NCI-H1694 treated with DMSO at 0.1 percent for 48 hours (cell line): ENCODE measurements at places on chromosomes 2 and 18.

DNA sequence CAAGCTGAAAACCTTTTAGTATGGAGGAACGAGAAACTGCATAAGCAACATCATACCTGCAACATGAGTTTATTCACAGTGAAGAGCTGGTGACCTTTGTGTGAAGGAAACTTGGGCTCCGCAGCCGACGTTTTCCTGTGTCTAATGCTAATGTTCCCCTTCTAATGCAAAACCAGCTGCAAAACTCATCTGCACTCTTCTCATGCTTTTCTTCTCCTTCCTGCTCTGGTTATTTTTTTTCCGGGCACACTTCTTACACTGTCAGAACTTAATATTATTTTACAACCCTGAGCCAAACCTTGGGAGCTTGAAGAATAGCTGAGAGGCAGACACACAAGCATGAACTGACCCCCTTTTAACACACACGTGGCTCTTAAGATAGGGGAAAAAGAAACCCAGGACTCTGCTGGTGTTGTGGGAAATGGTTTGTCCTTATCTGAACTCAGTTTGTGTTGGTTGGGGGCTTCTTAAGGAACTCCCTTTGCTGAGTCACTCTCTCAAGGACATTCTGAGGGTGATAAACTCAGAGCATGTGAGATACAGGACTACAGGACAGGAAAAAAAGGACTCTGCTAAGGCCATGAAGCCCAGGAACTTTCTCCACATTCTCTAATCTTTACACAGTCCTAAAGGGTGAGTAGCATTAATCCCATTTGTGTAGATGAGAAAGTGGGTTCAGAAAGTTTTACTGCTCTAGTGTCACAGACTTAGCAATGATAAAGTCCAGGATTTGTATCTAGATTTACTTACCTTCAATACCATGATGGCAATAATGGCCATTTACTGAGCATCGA is 439.3 kb upstream of the TRIB2 start:
- no peak for DNase-seq

DNA sequence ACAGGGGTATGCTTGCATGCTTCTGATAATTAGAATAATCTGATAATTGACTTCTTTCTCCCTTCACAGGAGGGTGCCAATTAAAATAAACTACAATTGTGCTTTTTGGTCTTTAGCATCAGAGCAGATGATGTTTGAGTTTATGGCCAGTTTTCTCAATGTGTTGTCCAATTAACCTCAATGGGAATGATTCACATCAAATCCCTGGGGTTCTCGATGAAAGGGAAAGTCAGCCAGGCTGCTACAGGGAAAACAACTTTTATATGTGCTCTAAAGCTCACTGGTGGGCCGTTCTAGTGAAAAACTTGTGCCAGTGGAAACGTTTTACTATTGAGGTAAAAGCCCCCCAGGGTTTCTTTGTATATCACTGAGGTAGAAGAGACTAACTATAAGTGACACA is 887.3 kb upstream of the CRIM1 start:
- no peak for DNase-seq

DNA sequence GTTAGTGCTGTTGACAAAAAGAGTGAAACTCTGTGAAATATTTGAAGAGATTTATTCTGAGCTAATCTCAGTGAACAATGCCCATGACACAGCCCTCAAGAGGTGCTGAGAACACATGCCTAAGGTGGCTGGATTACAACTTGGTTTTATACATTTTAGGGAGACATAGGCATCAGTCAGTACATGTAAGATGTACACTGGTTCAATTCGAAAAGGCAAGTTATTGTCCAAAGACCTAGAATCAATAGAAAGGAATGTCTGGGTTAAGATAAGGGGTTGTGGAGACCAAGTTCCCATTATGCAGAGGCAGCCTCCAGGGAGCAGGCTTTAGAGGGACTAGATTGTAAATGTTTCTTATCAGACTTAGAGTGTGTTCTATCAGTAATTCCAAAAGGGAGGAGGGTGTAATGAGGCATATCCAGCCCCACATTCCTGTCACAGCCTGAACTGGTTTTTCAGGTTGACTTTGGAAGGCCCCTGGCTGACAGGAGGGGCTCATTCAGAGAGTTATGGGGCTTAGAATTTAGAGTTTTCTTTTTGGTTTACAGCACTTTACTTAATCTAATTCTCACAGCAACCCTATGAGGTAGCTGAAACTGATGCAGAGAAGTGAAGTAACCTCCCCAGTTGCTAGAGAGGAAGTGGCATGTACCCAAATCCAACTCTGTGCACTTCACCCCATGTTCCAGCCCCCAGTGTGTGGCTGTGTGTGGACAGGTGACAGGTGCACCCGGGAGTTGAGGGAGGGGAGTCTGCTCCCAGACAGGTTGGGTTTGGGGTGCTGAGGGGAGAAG is 28.3 kb upstream of the ASAP2 start:
- DNase-seq: no peak

GRCh38 chr2:97662386-97662894 is 1.4 kb downstream of the ACTR1B start:
- DNase-seq: no peak
